Left ventricle myocardium superior (tissue), 1 donor: ENCODE measurements at places on chromosomes 4 and X. TPM values are rescaled to one million over a fixed set of nuclear protein-coding genes. Genes with fewer than 3 reads are reported as not detected.

ZMAT1 gene
- total RNA-seq, result 4.5 TPM

GRCh38 chrX:24113181-24113580 is 36.3 kb upstream of the ZFX start:
- no peak for DNase-seq

DNA sequence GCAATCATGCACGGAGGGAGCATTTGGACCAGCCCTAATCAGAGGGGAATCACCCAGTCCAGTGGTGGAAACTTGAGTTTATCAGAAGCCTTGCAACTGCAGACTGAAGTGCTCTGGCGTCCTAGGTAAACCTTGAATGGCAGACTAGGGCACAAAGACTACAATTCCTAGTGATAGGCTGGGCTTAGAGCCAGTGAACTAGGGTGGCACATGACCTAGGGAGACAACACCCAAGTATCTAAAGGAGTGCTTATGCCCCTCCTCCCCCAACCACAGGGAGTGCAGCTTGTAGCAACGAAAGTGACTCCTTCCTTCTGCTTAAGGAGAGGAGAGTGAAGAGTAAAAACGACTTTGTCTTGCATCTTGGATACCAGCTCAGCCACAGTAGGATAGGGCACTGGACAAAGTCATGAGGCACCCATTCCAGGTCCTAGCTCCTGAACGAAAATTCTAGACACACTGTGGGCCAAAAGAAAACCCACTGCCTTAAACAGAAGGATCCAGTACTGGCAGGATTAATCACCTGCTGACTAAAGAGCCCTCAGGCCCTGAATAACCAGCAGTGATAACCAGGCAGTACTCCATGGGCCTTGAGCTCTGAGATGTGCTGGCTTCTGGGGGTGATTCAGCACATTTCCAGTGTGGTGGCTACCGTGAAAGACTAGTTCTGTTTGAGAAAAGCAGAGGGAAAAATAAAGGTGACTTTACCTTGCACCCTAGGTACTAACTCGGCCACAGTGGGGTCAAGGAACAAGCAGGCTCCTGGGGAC is 58.7 kb upstream of the STARD8 start:
- no peak for DNase-seq

DNA sequence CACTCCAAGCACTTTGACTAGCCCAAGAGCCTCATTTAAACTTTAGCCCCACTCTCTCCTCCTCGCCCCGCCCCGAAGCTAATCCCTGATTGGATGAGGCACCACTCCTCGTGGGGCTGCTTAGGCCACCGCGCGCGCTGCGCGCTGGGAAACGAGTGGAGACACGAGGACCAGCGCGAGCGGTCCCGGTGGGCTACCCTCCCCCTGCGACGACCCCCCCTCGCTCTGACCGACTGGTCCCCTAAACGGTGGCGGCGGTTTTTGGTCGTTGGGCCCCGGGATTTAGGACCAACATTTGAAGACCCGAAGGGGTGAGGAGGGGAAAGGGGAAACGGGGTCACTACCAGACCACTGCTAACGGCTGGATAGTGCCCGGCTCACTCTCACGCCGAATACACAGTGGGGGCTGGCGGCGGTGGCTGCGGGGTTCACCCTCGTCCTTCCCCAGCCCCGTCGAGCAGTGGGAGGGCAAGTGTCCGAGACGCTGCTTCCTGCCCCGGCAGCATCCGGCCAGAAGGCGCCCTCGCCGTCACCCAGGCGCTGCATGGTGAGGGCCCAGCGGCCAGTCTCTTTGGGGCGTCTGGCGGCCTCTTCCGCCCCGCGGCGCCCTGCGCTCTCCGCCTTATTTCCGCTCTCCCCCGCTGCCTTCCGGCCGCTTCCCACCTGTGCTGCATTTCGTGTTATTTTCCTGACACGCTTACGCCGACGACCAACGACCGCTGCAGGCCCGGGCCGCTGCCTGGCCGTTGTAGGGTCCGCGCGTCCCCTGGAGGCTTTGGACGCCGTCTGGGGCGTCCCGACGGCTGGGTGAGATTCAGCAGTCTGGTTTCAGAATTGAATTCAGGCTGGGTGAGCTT is at the start of gene RBM46:
RBM46 (plus strand) TSS at position 147 of the 857 bp plus-strand sequence. CDS start 15,481 bp downstream, outside the sequence.
- no peak for DNase-seq

FANCB gene
- total RNA-seq, result 0.94 TPM

- DNase-seq, result peak; percentile 48
These were observed 1.2 kb downstream of the TMSB4X start for GRCh38 chrX:12975991-12976558.

TAF9B gene
- total RNA-seq, result 19.1 TPM

- no peak for DNase-seq
These were observed 24.8 kb upstream of the GATB start for GRCh38 chr4:151785484-151786157.

DNA sequence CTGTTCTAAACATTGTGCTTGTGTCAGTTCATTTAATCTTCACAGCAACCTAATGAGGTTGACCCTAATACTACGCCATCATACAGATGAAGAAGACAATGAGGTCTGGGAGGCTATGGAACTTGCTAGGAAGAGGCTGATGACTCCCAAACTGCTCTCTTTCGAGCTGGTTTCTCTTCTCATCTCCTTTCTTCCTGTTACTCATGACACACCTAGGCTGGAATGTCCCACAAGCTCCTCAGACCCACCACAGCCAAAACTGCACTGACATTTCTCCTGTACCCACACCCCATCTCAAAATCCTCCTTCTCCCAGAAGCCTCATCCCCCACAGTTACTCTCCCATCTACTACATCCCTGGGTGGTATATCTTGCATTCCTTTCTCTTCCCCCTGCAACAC is 27.4 kb upstream of the PJA1 start:
- DNase-seq, result no peak

NSD2 gene
- 45.3 TPM for total RNA-seq

DNA sequence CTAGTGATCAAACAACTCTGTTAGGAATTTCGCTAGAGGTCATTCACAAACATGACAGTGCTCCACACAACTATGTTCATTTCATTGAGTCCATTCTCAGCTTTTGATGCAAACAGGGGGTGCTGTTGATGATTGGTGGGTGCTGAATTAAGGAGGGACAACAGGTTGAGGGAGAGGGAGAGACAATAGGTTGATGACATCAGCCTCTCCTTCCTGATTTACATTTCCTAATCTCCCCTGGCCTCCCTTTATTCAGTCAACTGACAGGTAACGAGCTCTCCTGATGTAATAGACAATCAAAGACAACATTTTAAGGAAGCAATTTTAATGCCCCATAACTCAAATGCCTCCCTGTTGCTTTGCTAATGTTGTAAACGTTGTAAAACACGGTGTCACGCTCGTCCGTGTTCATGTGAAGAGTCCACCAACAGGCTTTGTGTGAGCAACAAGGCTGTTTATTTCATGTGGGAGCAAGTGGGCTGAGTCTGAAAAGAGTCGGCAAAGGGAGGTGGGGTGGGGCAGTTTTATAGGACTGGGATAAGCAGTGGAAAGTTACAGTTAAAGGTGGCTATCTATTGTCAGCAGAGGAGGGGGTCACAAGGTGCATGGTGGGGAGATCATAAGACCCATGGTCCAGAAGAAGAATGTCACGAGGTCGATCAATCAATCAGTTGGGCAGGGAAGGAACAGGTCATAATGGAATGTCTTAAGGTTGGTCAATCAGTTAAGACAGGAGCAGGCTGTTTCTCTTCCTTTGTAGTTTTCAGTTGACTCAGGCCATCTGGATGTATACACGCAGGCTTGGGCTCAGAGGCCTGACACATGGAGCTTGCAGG is 4.8 kb upstream of the GAR1 start:
- no peak for DNase-seq

HSD17B13 gene
- total RNA-seq, result 0.15 TPM

GRCh38 chrX:7515681-7516413 is 327.1 kb upstream of the VCX start:
- DNase-seq, result no peak

GRPEL1 gene
- 62.7 TPM for total RNA-seq

RBPJ gene
- 48.4 TPM for total RNA-seq

DNA sequence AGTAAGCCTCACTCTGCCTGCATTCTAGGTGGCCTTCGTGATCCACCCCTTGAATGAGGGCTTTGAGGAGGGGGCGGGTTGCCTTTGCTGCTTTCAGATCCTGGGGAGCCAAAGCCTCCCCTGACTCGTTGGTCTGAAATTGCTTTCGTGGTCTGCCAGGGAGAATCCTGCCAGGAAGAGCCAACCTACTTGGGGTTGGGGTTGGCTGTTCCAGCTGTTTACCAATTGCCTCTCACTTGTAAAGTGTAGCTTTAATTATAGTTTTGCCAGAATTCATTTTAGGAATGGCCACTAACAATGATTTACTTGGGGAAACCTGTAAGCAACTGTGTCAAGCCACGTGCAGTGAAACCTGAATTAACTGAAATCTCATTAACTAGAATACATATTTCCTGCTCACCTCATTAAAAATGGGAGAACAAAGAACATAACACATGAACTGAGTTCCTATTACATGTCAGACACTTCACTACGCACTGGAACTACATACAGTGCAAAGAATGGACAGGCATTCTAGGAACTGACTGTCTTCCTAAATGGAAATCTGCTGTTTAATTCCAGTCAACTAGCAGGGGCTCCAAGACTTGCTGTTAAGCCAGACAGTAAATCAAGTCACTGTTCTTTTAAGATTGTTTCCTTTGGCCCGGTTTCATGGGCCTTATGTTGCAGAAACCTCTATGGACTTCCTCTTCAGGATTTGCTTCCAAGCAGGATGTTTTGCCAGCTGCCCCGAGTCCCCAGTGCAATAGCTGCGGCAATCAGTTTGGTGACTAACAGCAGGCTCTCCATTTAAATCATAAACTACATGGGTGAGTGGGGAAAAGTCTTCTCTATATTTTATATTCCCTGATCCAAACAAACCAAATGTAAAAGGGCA is 16.4 kb upstream of the NKRF start:
- DNase-seq, result peak; percentile 37

- peak; percentile 30 for DNase-seq
These were observed 107.2 kb upstream of the KIT start for GRCh38 chr4:54550395-54551171.

NXF2 gene
- total RNA-seq, result not detected

- DNase-seq, result no peak
These were observed 104.0 kb upstream of the MBNL3 start for GRCh38 chrX:132592880-132593279.

ARAF gene
- total RNA-seq, result 78.3 TPM

GRCh38 chrX:124917011-124917410 is 402.7 kb upstream of the TEX13C start:
- no peak for DNase-seq

- no peak for DNase-seq
These were observed 701.9 kb upstream of the ACTRT1 start for GRCh38 chrX:128754130-128754529.

DNA sequence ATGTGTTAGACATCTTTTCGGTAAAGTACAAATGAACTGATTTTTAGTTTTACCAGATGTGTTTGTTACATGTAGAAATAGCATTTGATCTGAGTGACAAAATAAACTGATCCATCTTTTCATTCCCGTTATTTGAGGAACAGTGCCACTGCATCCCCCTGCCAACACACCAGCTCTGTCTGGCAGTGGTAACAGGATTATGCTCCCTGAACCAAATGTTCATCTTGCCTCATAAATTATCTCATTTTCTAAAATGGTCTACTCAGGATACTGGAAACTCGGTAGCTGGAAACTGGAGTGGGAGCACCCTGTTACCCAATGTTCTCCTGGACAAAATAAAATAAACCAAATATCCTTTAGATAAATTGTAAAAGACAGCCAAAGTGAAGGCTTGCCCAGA is 171.6 kb downstream of the FAT4 start:
- DNase-seq, result no peak

DNA sequence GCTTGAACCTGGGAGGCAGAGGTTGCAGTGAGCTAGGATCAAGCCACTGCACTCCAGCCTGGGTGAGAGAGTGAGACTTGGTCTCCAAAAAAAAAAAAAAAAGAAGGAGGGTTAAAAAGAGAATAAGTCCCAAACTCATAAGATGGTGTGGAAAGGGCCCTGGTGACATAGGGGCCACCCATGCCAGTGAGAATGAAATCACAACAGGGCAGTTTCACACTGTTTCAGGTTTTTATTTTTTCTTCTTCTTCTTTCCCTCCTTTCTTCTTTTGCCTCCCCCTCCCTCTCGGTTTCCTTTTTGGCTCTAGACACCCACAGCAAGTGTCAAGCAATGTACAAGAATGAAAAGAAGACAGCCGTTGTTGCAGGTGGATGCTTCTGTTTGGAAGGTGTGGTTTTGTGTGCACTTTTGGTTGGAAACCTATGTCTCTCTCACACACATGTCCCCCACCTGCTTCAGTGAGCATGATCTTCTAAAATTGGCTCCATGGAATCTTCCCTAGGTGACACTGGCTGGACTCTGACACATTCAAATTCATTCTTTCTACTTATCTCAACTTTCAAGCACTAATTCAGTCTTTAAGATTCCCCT is 14.4 kb upstream of the TLR8 start:
- no peak for DNase-seq

DNA sequence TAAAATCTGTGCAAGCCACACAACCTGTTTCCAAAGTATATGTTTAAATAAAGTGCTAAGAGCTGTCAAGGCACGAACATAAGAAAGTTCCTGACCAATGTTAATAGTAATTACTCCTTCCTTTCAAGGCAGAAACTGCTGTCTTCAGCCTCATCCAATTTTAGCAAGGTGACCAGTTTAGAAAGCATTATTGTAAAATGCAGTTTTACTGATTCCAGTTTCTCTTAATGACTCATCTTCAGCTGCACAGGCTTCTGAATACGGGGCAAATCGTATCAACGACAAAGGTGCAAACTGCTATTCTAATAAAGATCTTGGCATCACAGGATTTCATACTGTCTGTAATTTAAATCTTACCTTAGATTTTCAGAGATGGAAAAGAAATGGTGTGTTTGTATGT is 87.5 kb downstream of the PPP3CA start:
- no peak for DNase-seq

DNA sequence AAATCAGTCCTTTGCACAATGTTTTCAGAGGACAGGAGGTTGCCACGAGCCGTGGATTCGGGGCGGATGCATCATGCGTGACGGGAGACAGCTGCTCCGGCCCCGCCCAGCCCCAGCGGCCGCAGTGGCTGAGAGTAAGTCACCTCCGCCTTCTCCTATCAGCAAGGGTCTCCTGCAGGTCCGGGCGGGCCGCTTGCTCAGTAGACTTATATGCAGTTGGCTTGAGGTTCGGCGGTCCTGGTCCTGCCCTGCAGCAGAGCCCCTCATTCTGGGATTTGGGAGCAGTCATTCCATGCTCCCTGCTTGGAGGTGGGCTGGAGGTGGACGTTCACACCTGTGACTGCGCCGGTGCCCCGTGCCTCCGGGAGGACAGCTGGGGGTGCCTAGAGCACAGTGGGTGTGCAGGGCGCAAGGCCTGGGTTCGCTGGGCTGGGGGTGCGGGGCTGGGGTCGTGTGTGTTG is 86.3 kb upstream of the ADRA2C start:
- peak; percentile 29 for DNase-seq

SLBP gene
- total RNA-seq, result 14.3 TPM

DNA sequence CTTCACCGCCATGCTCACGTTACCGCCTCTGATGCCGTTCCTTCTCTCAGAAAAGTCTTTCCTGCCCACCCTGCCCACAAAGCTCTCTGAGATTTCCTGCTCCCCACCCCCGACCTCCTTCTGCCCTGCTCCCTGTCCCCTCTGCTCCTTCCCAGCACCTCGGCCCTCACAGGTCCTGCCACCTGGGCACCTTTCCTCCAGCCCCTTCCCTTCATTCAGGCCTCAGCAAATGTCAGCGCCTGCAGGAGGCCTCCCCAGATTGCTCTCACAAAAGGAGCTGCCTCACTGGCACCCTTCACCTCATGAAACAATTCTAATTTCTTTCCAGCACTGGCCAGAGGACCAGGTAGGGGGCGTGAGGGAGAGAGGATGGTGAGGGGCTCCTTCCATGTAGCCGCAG is 33.6 kb upstream of the MXD4 start:
- no peak for DNase-seq
